ENCODE measurements at places on chromosomes 4 and X.

DNA sequence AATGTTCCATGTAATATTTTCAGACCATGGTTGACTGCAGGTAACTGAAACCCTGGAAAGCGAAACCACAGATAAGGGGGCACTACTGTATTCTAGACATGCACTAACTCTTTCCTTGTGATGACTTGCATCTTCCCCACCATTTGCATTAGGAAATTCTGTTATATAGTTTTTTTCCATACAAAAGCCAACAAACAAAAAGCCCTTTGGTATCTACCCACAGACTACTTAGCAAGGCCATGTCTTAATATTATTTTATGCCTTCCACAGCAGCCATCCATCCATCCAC lies 23.5 kb downstream of the OCIAD1 start:
- DNase-seq, result no peak

DNA sequence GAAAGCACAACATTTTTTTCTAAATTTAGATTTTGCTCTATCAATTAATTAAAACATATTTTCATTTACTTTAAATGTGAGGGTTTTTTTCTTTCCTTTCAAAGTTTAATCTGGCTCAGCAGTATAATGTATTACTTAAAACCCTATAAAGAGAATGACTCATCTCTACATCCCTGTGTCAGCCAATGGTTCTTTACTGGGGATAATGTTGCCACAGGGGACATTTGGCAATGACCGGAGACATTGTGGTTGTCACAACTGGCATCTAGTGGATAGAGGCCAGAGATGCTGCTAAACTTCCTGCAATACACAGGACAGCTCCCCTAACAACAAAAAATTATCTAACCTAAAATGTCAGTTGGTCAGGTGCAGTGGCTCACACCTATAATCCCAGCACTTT lies 53.8 kb downstream of the SYNPO2 start:
- DNase-seq, result no peak

GRCh38 chr4:7135389-7135746 lies 57.0 kb upstream of the SORCS2 start:
- no peak for DNase-seq

- DNase-seq, result no peak
Measured at GRCh38 chrX:134460862-134461220, 876 bp downstream of the HPRT1 start.

DNA sequence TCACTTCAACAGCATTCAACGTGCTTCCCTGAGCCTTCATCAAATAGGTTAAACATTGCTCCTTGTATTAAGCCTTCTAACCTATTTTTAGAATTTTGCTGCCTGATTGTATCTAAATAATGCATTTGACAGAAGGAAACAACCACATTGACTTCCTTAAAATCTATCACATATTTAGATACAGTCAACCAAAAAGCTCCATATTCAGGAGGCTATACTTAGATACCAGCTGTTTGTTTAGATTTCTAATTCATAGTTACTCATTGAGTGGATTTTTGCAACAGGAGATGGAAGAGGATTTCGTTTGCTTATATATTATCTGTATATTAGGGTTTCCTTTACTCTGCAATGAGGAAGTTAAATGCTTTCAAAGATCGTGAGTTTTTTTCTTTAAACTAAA lies 241.1 kb upstream of the PPP1R2C start:
- DNase-seq, result no peak

- no peak for DNase-seq
Measured at GRCh38 chrX:30702736-30703135, 49.5 kb downstream of the GK start.

DNA sequence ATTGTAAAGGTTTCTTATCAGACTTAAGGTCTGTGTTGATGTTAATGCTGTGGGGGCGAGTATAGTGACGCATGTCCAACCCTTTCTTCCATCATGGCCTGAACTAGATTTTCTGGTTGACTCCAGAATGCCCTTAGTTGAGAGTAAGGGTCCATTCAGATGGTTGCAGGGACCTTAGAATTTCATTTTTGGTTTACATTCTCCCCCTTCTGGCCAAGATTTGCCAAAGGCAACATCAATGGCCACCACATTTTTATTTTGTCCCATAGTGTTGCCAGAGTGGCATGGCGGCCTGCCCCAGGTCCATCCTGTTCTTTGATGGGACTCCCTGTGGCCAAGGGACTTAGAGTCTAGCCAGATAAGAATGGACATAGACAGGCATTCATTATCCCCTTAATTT lies 368.5 kb downstream of the GPM6A start:
- DNase-seq, result no peak

DNA sequence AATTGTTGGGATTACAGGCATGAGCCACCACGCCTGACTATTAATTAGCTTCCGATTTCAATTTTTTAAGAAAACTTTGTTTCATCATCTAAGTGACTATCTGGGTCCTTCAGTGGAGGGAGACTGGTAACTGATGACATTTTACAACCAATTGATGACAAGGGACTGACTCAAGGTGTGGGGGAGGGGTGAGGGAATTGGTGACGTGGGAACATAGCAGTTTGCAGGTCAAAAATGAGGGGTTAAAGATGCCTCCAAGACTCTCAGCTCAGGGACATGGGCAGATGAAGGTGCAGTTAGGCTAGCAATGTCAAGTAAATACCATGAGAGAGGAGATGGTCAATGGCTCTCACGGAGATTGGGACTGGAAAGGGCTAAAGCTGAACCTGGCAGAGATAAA lies 5.7 kb upstream of the FAM9C start:
- DNase-seq, result no peak

DNA sequence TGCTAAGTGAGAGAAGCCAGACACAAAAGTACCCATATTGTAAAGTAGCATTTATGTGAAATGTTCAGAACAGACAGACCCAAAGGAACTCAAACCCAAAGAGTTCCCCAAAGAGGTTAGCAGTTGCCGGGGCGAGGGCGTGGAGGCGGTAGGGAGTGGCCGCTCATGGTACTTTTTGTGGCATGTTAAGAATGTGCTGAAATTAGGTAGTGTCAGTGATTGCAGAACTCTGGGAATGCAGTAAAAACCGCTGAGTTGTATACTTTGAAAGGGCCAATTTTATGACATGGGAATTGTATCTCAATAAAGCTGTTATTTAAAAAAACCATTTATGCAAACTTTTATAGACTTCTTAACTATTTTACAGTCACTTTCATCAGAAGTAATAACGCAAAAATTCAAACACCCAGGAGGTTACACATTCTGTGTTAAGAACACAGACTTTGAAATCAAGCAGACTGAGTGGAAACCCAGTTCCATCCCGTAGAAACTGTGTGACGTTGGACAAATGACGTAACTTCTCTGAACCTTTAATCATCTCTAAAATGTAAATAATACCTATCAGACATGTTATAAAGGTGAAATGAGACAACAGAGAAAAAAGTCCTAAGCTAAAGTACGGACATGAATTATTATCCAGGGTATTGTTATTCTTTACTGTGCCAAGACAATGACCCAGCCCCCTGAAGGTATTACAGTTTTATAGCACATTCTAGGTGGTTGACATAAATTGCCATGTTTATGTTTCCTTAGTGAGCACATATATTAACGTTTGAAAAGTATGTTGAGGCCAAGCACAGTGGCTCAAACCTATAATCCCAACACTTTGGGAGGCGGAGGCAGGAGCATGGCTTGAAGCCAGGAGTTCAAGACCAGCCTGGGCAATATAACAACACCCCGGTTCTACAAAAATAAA lies 19.7 kb downstream of the ZFP42 start:
- DNase-seq, result no peak

DNA sequence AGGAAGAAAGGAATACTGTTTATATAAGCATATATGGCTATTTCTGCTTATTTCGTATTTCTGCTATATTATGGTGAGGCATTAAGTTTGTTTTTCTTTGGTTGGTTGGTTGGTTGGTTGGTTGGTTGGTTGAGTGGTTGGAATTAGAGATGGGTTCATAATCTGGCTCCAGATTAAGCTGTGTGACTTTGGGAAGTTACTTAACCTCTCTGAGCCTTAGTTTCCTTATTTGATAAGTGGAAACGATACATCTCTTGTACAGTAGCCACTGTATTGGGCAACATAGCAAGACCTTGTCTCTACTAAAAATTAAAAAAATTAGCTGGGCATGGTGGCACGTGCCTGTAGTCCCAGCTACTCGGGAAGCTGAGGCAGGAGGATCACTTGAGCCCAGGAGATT lies 46.1 kb upstream of the CEP135 start:
- no peak for DNase-seq

- no peak for DNase-seq
Measured at GRCh38 chrX:124940531-124940930, 379.1 kb upstream of the TEX13C start.

GRCh38 chr4:37634180-37634579 lies 52.0 kb downstream of the RELL1 start:
- DNase-seq, result no peak

DNA sequence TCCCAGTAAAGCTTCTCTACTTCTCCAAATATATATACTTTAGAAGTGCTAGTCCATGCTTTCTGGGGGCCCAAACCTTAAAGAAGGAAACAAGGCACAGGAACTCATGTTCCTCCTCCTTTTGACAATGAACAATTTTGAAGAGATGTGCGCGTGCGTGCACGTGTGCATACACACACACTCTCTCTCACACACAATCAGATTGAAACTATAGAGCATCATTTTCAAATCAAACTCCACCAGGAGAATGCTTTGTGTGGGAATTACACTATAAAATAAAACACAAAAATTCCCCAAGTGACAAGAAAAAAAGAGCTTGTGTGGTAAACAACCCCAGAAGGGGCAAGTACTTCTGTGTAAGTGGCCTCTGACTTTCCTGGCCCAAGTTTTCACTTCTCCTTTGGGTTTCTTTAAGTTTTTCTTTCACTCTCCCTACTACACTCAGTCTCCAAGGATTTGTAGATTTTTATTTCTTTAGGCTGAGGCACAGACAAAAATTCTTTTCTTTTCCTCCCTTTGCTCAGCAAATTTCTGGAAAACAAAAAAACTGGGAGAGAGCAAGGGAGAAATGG lies 46.6 kb upstream of the SHISA3 start:
- DNase-seq, result no peak

DNA sequence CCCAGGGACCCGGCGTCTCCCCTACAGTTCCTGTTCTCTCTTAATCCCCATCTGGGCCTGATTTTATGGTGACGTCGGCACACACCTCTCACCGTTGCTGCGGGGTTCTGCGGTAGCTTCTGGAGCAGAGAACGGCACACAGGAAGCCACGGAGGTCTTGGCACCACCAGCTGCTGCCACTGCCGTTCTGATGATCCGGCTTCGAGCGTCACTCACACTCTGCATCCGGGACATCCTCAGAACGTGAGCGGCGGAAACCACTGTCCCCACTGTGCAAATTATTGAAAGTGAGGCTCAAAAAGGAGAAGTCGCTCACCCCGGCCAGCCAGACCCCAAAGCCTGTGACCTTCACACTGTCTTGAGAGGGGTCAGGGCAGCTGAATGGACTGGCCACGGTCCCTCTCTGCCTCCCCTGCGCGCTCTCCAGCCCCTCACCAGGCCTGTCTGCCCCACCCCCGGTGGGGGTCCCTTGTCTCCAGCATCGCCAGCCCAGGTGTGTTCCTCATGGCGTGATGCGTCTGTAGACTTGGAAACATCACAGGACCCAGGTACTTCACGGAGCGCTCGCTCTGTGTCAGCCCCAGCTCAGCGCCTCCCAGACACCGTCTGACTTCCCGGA lies 201.1 kb downstream of the AFAP1 start:
- DNase-seq, result no peak

DNA sequence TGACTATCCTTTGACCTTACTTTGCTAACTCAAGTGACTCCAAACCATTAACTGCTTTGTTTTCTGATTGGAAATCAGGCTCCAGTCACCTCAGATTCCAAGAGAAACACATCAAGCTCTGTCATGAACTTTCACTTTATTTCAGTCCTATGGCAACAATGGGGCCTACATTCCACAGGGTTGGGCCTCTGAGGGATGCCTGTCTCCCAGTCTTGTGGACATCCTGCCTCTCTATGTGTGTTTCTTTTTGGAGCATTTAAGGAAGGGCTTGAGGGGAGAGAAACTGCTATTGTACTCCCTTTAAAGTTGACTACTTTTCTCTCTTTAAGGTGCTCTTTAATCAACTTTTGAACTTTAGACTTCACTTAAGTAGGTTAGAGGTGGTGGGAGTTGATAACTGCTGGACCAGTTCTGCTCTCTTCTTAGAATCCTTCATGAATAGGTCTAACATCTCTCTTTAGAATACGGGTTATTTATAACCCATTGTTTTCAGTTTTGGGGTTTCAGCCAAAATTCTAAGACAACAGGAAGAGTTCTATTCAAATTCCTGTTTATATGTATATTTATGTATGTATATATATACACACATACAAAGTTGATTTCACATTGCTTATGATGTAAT lies 274.3 kb upstream of the NR3C2 start:
- no peak for DNase-seq

DNA sequence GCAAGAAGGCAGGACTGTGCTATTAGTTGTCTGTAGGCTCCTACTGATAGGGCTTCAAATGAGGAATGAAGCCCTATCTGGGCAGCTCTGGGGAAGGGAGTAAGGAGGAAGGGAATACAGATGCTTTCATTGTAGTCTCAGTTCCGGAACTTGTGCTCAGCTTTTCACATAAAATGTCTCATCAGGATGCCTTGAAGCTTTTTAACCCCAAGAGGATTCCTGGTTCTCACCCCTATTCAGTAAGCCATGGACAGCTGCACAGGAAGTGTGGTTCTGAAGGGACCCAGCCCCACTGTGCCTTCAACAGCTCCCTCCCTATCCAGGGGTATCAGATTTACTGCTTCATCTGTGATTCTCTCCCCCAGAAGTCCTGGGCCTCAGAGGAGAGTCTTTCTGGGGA lies 5.0 kb downstream of the ARMCX5 start:
- DNase-seq, result no peak

GRCh38 chrX:156001667-156002021 lies 4.1 kb downstream of the IL9R start:
- no peak for DNase-seq

GRCh38 chr4:169220447-169220846 lies 50.3 kb downstream of the SH3RF1 start:
- DNase-seq, result no peak

DNA sequence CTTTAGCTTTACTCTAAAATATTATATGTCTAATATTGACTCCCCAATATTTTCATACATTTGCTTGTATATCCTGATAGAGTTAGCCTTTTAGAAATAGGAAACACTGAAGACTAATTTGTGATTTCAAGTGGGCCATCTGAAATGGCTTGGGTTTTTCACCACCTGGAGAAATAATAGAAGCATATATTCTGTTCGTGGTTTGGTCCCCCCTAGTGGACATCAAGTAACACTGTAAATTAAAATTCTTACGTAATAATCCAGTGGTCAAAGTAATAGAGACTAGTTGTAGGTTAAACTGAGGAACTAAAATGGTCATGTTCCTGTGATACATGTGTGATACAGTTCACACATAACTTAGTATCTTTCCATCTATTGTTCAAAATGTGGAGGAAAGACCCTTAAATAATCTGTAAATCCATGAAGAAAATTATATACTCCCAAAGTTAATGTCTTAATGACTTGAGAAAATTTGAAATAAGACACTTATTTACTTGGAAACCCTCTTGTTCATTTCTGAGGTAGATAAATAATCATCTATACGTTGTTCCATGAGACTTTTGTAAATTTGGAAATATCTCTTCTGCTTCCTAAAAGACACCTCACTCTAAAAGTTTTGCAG lies 79.8 kb upstream of the SMARCAD1 start:
- DNase-seq, result no peak

Data from spinal cord (tissue), 10 donors.